ENCODE measurements at places on chromosomes 13 and 19. TPM values are rescaled to one million over a fixed set of nuclear protein-coding genes. Genes with fewer than 3 reads are reported as not detected.

DNA sequence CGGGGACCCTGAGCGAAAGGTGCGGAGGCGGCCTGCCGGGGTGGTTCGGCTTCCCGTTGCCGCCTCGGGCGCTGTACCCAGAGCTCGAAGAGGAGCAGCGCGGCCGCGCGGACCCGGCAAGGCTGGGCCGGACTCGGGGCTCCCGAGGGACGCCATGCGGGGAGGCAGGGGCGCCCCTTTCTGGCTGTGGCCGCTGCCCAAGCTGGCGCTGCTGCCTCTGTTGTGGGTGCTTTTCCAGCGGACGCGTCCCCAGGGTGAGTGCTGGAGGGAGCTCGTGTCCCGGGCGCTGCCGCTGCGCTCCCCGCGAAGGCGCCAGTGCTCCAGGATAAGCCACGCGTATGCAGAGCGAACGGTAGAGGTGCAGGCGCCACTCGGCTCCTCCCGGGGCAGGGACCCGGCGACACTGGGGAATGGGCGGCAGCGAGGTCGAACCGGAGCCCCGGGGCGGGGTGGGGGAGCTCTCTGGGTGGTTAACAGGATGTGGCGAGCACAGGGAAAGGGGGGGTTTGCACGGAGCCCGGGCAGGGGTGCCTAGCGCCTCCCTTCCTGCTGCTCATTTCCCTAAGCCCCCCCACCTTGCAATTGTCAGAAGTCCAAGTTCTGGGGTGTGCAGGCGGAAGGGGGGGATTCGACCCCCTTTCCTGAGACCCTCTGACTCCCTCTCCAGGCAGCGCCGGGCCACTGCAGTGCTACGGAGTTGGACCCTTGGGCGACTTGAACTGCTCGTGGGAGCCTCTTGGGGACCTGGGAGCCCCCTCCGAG is at the start of gene IL27RA:
TSS of gene IL27RA (plus strand) at position 44 of the 762 bp plus-strand sequence. CDS start at position 155, 111 bp downstream.
- H3K27ac ChIP-seq, result peak within 1 kb of the TSS; percentile 87
- peak within 1 kb of the TSS; percentile 95 for H3K4me3 ChIP-seq
- no peaks in the 10 kb centered on the region for H3K27me3 ChIP-seq
- peaks cover 4% of the 10 kb centered on the region for H3K36me3 ChIP-seq

DNA sequence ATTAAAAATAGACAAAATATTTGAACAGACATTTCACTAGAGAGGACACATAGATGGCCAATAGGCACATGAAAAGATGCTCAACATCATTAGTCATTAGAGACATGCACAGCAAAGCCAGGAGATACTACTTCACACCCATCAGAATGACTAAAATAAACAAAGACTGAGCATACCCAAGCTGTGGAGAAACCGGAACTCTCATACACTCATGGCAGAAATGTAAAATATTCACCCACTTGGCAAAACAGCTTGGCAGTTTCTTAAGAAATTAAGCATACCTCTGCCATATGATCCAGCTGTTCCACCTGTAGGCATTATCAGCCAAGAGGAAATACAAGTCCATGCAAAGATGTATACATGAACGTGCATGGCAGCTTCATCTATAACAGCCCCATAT is 213.4 kb downstream of the TSHZ3 start:
- H3K4me3 ChIP-seq, result no peak overlapping the region
- no peak overlapping the region for H3K27ac ChIP-seq
- H3K4me1 ChIP-seq, result no peaks in the 10 kb centered on the region

The HS6ST3 gene
- total RNA-seq, result not detected

DNA sequence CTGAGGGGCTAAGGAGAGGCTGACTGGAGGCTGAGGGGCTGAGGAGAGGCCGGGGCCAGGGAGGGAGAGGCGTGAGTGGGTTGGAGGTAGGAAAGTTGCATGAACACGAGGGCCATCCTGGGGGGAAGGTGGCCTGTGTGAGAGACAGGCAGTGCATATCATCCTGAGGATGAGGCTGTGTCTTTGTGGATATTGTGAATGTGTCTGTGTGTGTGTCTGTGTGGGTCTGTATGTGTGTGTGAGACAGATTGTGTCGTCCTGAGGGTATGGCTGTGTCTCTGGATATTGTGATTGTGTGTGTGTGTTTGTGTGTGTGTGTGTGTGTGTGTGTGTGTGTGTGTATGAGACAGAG is 422 bp downstream of the ZNF71 start:
- peak overlapping the region; percentile 1 for H3K27ac ChIP-seq
- H3K36me3 ChIP-seq, result peaks cover 28% of the 10 kb centered on the region
- DNase-seq, result no peak
- H3K27me3 ChIP-seq, result no peaks in the 10 kb centered on the region
- peak overlapping the region; percentile 87 for H3K4me3 ChIP-seq

GRCh38 chr19:46958532-46958931 is 61.1 kb upstream of the NPAS1 start:
- H3K36me3 ChIP-seq, result no peaks in the 10 kb centered on the region
- H3K4me3 ChIP-seq, result peak overlapping the region; percentile 64
- peaks cover 79% of the 10 kb centered on the region for H3K4me1 ChIP-seq
- H3K27me3 ChIP-seq, result no peaks in the 10 kb centered on the region
- peak; percentile 63 for DNase-seq

DNA sequence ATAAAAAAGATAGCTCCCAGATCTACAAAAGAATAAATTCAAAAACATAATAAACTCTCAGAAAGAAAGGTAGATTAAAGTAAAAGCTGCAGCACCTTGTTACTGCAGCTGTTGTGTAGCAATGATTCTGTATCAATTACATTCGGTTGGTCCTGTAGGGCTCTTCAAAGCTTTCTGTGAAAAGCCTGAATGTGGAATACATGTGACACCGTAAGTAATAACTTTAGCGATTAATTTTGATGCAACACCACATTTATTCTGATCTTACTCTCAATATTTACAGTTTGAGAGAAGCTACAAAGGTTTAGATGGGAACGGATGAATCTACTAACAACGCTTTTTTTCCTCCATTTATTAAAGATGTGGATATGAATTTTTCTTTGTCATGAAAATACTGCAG is 279.2 kb downstream of the DACH1 start:
- no peak for DNase-seq
- no peak overlapping the region for H3K27ac ChIP-seq
- H3K27me3 ChIP-seq, result no peaks in the 10 kb centered on the region
- no peak overlapping the region for H3K4me3 ChIP-seq

GRCh38 chr13:37651891-37652290 is 53.3 kb upstream of the POSTN start:
- H3K27me3 ChIP-seq, result no peaks in the 10 kb centered on the region
- no peak for DNase-seq
- no peak overlapping the region for H3K27ac ChIP-seq
- H3K36me3 ChIP-seq, result no peaks in the 10 kb centered on the region
- H3K4me3 ChIP-seq, result no peak overlapping the region
- no peaks in the 10 kb centered on the region for H3K4me1 ChIP-seq

DNA sequence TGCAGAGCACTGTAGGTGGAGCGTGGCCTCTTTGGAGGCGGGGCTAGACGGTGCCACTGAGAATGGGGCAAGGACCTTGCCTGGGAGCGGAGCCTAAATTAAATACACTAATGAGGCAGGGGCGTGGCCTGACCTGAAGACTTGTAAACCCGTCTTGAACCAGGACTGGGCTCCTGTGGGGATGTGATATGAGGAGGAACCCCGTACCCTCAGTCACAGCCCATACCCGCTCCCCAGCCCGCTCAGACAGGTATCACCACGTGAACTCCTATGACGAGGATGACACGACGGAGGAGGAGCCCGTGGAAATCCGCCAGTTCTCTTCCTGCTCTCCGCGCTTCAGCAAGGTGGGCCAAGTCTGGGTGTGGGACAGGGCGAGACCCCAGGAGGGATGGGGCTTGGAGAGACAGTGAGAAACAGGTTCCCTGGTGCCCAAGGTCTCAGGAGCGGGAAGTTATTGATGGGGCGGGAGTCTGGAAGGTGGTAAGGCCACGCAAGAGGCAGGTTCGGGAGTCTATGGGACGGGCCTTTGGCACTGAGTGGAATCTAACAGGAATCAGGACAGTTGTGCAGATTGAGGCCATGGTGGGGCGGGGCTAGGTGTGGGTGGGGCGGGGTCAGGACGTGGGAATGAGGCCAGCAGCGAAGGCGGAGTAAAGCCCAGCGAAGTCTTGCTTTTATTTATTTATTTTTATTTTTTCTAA is 14.7 kb downstream of the DNASE2 start:
- peaks cover 10% of the 10 kb centered on the region for H3K4me1 ChIP-seq
- no peak overlapping the region for H3K27ac ChIP-seq
- H3K4me3 ChIP-seq, result peak overlapping the region; percentile 82
- no peaks in the 10 kb centered on the region for H3K36me3 ChIP-seq

GRCh38 chr19:37920591-37921450 is 13.8 kb downstream of the SIPA1L3 start:
- H3K4me1 ChIP-seq, result peaks cover 23% of the 10 kb centered on the region
- DNase-seq, result no peak

- no peak overlapping the region for H3K4me3 ChIP-seq
- no peaks in the 10 kb centered on the region for H3K4me1 ChIP-seq
- no peak overlapping the region for H3K27ac ChIP-seq
- peaks cover 24% of the 10 kb centered on the region for H3K27me3 ChIP-seq
- peaks cover 6% of the 10 kb centered on the region for H3K36me3 ChIP-seq
Measured at GRCh38 chr13:108195146-108195545, 20.2 kb downstream of the LIG4 start.

The TMEM145 gene
- total RNA-seq, result 0.67 TPM

DNA sequence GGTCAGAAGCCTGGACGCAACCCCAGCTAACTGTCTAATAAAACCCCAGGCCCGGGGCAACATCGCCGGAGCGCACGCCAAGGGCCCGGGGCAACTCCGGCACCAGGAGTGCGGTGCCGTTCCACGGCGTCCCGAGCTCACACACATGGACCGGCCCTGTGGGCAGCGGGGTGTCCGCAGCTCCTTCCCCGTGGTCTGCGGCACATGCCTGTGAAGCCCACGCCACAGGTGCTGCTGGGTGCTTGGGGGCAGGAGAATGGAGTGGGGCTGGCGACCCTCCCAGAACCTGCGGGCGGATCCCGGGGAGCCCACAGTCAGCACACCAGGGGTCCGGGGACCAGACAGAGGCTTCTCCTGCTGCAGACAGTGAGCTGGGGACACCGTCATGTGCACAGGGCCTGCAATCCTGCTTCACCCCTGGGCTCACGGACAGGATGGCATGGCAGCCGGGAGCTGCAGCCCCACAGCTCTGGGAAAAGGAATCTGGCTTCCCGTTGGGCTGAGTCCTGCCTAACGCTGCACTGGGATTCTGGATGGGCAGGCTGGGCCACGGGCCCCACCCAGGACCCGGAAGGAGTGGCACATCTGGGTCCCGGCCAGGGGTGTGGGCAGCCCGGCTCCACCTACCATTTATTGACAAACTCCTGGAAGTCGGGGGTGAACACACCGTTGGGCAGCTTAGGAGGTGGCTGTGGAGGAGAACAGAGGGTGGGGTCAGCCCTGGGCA is 28.2 kb upstream of the ZBTB7A start:
- DNase-seq, result no peak
- no peak overlapping the region for H3K4me3 ChIP-seq
- no peaks in the 10 kb centered on the region for H3K36me3 ChIP-seq
- no peak overlapping the region for H3K27ac ChIP-seq
- H3K27me3 ChIP-seq, result no peaks in the 10 kb centered on the region

GRCh38 chr13:98279473-98280175 is 102.6 kb upstream of the RNF113B start:
- H3K27me3 ChIP-seq, result peaks cover 9% of the 10 kb centered on the region
- H3K4me1 ChIP-seq, result no peaks in the 10 kb centered on the region
- H3K36me3 ChIP-seq, result no peaks in the 10 kb centered on the region
- H3K27ac ChIP-seq, result no peak overlapping the region
- DNase-seq, result no peak
- H3K4me3 ChIP-seq, result peak overlapping the region; percentile 38

The PRR36 gene
- total RNA-seq, result 0.63 TPM

DNA sequence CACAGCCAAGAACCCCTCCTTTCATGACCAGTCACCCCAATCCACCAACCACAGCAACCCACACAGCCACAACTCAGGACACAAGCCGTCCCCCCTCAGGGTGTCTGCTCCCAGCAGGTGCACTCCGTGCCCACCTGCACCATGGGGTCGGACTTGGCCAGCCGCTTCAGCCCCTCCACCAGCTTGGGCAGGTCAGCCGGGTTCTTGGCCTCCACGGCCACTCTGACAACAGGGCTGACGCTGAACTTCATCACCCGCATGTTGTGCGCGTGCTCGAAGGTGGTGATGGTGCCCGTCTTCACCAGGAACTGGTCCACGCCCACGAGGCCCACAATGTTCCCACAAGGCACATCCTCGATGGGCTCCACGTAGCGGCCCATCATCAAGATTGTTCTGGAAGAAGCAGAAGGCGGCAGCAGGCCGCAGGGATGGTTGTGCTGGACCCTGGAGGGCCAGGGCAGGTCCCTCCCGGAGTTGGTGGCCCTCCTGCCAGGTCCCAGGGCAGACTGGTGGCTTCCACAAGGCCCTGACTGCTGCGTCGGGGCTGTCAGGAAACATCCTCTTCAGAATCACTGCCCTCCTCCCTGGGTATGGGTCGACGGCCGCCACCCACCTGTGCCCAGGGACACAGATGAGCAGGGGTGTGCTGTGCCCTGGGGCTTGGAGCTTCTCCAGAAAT is 5.5 kb downstream of the EEF2 start:
- H3K36me3 ChIP-seq, result peaks cover 23% of the 10 kb centered on the region
- H3K4me1 ChIP-seq, result peaks cover 47% of the 10 kb centered on the region
- no peaks in the 10 kb centered on the region for H3K27me3 ChIP-seq

The FBXO17 gene
- total RNA-seq, result not detected

The CEACAM19 gene
- total RNA-seq, result 3.0 TPM

- no peaks in the 10 kb centered on the region for H3K27me3 ChIP-seq
- H3K36me3 ChIP-seq, result peaks cover 10% of the 10 kb centered on the region
- no peak for DNase-seq
- no peaks in the 10 kb centered on the region for H3K4me1 ChIP-seq
- H3K27ac ChIP-seq, result no peak overlapping the region
Measured at GRCh38 chr13:95289020-95289444, 12.2 kb downstream of the ABCC4 start.

GRCh38 chr13:94061301-94061700 is 418.2 kb downstream of the DCT start:
- DNase-seq, result no peak
- no peak overlapping the region for H3K27ac ChIP-seq
- peaks cover 6% of the 10 kb centered on the region for H3K27me3 ChIP-seq
- no peaks in the 10 kb centered on the region for H3K36me3 ChIP-seq
- H3K4me3 ChIP-seq, result no peak overlapping the region

DNA sequence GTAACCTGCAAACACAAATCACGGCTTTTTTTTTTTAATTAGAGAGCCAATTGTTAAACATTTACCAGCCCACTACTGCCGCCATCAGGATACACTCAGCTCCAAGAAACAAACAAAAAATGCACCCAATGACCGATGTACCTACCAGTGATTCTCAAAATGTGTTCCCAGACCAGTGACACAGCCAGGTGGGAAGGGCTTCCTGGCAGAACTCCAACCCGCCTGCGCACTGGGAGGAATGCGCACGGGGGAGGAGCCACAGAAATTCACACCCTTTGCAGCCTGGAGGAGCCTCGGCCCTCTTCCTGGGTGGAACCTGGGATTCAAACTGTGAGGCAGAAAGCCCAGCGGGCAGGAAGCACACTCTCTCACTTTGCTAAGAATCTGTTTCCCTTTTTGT is 255.9 kb downstream of the TBC1D4 start:
- H3K36me3 ChIP-seq, result no peaks in the 10 kb centered on the region
- no peak overlapping the region for H3K4me3 ChIP-seq
- H3K27ac ChIP-seq, result no peak overlapping the region
- peaks cover 1% of the 10 kb centered on the region for H3K27me3 ChIP-seq
- no peak for DNase-seq
- H3K4me1 ChIP-seq, result peaks cover 11% of the 10 kb centered on the region

Data from activated T-cell treated with anti-CD3 and anti-CD28 coated beads, Interleukin-2, amount 50 U/mL, for 72 hours (primary cell).